ENCODE measurements at places on chromosomes 12 and 14.

DNA sequence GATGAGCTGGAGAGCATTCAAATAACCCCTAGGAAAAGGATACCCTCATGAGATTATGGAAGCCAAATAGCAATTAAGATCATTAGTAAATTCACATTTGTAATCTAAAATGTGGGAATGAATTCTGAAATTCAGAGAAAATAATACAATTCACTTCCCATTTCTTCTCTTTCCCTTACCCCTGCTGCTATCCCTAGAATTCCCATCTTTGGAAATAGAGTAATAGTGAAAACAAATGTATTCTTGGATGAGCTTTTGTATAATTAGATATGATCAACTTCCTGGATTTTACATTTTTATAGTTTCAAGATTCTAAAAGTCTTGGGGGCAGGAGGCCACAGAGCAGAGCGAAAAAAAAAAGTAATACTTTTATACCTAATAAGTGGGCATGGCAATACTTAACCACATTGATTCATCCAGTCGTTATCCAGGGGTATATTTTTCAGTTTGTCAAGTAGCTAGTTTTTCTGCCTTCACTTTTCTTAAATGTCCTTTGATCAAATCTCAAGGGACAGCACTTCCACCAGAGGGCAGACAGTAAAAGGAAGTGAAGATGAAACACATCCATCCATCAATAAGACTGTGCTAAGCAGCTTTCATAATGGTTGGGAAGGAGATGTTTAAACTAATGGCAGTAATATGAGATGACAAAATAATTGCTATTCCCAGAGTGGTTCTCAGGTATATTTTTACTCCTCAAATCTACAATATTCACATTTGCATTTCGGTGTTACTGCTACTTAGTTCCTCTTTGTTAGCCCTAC is 401.3 kb downstream of the DIO2 start:
- DNase-seq, result no peak

DNA sequence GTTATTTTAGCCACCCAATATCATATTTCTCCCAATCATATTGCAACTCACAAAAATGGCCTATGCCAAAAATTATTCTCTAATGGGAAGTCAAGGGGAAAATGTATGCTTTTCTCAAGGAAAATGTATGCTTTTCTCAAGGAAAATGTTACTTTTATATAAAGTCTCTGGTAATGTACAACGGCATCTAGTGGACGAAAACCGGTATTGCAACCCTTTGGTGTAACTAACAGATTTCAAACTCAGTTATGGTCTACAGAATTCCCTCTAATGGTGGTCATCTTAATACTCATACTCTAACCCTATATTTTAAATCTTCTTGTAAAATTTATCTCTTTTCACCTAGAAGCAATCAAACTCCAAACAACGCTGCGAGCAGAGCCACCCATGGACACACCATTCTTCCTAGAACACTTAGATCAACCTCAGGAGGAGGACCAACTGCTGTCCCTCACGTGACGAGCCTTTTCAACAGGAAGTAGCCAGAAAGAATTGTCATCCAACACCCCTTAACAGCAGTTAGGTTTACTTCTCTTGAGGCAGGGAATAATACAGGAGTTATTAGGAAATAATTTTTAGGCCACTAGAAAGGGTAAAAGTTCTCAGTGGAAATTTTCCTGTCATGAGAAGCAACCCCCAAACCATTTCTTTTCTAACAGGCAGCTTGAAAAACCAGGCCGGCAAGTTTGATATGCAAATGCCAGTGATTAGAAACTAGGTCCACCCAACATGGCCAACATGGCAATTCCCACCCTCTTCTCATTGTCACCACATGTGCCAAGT is 20.1 kb downstream of the APOBEC1 start:
- peak; percentile 48 for DNase-seq

GRCh38 chr12:52992699-52993557 is 13.3 kb upstream of the EIF4B start:
- no peak for DNase-seq

GRCh38 chr12:56998981-56999380 is 7.4 kb downstream of the ZBTB39 start:
- DNase-seq, result peak; percentile 73

DNA sequence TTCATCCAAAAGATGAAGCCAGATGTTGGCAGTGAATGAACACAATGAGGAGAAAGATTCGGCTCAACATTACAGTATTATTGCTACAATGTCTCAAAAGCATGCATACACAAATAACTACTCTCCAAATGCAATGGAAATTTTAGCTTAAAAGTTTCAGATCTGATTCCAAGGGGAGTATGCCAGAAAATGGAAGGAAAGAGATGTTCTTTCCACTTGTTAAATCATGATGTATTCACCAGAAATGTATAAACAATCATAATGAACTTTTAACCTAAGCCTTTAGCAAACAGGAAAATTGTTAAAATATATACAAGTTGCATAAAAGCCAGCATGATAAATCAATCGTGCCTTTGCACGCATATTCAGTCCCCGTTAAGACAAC is 62.1 kb downstream of the SH2B3 start:
- DNase-seq, result no peak

GRCh38 chr12:22533155-22533554 is 11.2 kb downstream of the C2CD5 start:
- no peak for DNase-seq

DNA sequence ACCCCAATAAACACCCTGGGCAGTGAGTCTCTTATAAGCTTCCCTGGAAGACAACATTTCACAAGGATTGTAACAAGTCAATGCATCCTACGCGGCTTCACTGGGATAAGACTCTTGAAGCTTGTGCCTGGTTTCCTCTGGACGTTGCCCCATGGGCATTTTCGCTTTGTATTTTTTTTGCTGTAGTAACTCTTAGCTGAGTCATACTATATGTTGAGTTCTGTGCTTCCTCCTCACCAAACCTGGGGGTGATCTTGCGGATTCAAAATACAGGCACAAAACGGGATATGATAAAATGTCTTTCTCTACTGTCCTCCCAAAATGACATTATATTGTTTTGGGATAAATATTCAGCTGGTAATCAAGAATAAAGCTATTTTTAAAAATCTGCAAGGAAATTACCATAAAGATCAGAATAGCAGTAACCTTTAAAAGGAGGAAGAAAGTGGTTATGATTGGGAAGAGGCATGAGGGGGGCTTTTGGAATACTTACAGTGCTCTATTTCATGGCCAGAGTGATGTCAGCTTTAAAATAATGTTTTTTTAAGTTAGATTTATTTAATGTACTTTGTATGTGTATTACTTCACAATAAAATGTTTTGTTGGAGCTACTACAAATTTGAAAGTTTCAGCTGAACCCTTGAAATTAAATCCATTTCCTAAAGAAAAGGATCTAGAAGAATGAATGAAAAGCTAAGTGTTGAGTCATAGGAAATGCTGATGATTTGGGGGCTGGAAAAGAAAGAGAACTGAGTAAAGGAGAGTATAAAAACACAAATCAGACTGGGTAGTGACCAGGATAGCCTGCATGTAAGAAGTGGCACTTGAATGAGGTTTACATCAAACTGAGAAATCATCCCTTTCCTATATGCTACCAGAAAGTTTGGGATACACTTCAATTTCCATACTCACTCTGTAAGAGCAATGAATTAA is 14.7 kb downstream of the BTBD7 start:
- DNase-seq, result no peak

- DNase-seq, result no peak
These were observed 20.9 kb downstream of the PLEKHA5 start for GRCh38 chr12:19150273-19150900.

DNA sequence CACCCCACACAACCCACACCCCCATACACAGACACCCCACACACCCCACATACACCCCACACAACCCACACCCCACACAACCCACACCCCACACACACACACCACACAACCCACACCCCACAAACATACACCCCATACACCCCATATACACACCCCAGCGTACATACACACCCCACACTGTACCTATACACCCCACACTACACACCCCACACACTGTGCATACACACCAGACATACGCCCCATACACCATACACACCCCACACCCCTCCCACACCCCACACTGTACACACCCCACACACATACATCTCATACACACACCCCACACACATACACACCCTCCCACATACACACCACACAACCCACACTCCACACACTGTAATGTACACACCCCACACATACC is 80.2 kb downstream of the NOC4L start:
- no peak for DNase-seq

DNA sequence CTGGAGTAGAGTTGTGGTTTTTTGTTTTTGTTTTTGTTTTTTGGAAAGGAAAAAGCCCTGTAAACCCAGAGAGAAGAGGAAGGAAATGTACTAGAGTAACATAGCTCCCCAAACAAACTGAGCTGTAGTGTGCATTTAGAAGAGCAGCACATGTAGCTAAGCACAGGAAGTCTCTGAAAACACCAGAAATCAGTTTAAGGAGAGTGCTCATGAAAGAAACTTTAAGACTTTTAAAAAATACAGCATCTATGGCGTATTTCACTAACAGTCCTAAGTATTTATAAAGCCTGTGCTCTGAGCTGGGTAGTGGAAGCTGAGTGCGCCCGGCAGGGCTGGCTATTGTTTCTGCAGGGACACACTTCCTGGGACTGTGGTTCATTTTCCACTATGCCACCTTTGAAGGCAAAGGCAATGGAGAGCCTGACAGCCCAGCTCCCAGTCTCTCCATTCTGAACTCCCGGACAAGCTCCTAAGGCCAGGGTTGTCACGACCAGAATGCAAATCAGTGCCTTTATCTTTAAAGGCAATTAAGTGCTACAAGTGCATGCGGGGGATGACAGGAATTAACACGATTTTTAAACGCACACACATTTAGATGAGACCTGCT is 45.4 kb downstream of the NIN start:
- DNase-seq, result no peak

DNA sequence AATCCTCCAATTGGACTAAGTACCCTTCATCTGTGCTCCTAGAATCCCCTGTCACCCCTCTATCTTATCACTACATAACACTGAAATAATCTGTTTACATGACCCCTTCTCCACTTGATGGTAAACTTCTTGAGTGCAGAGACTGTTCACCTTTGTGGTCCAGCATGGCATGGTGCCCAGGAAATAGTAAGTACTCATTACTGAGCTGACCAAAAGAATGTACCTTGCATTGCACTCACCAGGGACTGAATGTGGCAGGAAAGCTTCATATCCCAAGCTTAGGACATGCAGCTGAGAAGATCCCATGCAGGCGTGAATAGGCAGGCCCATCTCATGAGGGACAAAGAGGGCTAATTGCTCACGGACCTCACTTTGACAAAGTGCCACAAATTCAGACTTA is 1.4 kb upstream of the GARIN2 start:
- DNase-seq, result no peak

GRCh38 chr12:55818140-55818728 is 393 bp downstream of the ORMDL2 start:
- no peak for DNase-seq
